ENCODE measurements at places on chromosomes 1 and 21.

DNA sequence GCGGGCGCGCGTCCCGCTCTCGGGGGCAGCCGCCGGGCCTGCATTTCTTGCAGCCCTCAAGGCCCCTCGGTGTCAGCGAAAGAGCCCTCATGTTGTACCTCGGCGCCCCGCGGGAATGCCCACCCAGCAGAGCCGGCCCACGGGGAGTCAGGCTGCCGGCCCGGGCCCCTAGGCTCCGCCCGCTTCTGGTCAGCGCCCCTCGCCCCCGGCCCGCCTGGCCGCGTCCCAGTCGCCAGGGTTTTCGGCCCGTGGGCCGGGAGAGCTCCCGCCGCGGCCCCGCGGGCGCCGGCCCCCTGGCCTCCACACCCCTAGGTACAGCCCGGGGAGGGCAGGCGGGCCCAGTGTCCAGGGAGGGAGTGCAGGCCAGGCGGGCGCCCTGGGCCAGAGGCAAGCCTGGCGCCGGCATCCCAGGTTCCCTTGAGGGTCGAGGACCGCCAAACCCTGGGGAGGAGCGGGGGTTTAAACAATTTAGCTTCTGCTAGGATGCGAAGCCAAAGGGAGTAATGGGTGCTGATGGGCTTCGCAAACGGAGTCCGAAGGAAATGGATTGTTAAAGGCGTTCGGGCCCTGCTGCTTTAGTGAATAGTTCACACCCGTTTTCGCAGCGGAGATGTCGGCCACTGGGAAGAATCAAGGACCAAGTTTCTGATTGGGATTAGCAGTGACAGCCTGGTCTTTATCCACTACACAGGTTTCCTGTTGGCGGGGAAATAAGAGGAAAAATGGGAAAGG is 486 bp upstream of the KCNA3 start:
- no peak for DNase-seq

DNA sequence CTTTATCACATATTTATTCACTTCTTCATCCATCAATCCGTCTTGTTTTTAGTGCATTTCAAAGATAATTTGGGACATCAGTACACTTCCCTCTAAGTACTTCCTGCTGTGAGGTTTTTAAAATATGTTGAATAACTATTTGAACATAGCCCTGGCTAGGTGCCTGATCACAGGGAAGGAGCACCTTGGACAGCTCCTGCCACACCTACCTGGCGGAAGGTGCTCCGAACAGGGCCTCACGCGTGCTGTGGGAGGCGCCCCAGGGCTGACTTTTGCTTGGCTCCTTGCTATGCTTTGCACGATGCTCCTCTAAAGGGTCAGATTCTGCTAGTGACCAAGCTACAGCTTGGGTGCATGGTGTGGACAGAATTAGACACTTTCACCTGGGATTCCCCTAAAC is 4.9 kb upstream of the ATXN7L2 start:
- DNase-seq, result no peak

- no peak for DNase-seq
Observed at GRCh38 chr1:15053153-15053552, 100.4 kb upstream of the TMEM51 start.

DNA sequence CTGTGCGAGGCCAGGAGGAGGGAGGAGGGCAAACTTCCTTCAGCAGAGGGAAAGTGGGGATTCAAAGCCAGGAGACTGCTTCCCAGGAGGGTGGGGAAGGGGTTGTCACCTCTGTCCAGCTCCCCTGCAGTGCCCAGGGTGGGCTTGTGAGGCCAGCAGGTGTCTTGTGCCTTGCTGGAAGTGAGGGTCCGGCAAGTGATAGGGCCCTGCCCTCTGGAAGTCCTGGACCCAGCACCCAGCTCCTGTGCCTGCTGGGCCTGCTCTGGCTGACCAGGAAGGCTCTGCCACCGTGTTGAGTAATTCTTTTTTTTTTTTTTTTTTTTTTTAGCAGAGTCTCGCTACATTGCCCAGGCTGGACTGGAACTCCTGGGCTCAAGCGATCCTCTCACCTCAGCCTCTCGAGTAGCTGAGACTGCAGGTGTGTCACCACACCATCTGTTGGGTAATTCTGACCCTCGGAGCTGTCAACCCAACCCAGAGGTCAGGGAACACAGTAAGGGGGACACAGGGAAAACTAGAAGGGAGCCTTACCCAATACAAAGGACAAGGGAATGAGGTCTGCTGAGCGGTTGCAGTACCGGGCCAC is 1.0 kb downstream of the BEST4 start:
- no peak for DNase-seq

DNA sequence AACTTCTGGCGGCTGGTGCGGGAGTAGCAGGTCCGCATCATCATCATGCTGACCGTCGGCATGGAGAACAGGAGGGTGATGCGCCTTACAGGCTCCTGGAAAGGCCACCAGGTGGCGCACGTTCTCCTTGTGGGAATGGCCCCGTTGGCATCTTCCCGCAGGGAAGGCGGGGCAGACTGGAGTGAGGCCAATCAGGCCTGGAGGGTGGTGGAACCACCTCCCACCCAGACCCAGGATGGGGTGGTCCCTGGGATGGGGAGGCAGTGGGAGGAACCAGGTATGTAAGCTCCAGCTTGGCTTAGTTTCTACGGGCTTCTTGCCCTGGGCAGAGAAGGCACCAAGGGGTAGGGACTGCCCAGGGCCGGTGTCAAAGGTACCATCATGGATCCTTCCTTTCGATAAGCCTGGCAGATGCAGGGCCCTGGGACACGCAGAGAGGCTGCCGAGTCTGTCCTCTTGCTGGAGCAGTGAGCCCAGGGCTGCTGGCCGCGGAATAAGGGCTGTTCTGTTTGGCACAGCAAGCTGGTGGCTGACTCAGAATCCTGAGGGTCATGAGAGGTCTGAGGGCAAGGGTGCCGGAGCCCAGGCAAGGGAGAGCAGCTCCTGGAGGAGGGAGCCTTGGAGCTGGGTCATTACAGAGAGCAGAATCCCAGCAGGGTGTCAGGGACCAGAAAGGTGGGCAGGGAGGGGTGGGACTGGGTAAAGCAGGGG is 8.7 kb upstream of the LGR6 start:
- peak; percentile 90 for DNase-seq

DNA sequence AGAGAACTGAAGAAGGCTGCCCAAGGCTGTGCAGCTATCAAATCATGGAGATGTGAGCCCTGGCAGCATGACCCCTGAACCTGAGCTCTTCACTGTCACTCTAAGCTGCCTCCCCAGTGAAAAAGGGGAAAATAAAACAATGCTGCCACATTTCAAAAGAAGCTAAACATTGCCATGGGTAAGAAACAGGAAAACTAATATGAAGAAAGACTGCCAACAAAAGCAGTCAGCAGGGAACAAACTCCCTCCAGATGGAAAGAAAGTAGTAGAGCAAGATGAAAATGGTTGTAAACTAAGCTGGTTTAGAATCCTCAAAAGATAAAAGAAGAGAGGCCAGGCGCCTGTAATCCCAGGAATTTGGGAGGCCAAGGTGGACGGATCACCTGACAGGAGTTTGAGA is 36.2 kb upstream of the CSF1 start:
- no peak for DNase-seq

DNA sequence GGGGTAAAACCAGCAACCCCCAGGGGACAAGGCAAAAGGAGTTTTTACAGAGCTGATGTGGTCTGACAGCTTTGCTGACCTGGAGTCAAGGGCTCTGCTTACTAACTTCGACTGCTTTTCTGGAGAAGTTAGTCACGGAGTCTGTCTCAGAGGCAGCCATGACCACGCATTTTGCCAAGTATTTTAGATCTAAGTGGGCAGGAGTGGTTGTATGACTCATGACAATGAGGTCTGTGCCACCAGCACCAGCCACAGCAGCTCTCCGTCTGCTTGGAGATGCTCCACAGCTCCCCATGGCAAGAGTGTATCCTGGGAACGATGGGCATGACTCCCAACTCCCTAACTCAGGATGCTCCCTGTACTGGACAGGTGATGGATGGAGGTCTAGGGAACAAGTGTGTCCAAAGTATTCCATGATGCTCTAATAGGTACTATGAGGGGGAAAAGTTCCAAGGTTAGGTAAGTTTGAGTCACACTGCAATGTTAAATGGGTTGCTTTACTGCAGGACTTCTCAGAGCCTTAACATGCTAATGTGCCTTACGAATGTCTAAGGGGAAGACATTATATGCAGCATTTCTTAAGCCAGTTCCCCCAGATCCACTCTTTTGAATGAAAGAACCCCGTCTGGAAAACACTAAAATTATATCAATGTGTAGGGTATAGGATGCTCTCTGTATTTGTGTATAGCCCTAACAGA is 359.0 kb downstream of the HHAT start:
- DNase-seq, result no peak

DNA sequence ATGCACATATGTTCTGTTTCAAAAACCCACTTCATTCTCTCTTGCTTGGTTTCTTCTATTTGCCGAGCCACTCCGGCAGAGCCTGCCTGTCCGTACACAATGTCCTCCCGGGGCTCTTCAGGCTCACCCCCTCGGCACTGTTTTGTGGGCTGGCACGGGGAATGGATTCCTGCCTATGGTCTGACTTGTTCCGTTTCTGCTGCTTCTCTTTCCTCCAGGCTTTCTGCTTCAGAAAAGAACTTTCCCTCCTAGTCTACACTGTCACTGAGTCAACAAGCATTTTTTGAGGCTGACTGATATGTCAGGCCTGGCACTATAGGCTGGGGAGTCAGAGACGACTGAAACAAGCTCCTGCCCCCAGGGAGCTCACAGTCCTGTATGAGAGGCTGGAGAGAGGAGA is 28.4 kb upstream of the SARS1 start:
- DNase-seq, result no peak

GRCh38 chr1:12734651-12735050 is 11.3 kb upstream of the CFAP107 start:
- no peak for DNase-seq

DNA sequence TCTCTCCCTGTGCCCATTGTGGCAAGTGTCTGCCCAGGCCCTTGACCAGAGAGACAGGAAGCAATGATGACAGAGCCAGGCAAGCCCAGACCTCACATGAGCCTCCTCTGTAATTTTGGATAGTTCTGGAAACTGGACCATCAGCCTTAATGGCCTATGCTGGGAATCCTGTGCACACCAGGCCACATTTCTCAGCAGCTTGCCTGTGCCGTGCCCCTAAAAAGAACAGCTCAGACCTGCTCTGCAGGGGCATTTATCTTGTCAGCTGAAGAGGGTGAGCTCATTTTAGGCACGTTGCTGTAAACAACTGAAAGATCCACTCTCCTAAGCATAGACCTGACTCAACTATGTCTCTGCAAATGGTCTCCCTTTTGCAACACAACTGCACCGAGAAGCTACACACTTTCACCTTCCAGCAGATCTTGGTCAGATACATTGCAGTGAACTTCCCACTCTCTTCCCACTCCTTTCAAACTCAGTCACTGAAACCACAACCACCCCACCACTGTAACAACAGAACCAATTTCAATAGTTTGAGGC is 53.5 kb upstream of the BACH1 start:
- DNase-seq, result peak; percentile 37

DNA sequence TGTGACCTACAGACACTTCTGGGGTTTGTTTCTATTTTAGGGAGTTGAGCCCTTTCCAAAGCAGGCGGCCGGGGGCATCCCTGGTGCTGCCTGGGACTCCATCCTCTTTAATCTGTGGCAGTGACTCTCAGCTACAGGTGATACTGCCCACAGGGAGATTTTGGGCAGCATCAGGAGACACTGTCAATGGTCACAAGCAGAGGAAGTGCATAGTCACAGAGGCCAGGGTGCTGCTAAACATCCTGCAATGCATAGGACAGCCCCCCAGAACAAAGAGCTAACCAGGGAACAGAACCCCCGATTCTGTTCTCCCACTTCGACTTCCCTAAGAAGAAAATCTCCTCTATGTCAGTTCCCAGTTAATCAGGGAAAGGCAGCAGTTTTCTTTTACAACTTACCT is 66.2 kb downstream of the TEX35 start:
- no peak for DNase-seq

All from stimulated activated CD8-positive, alpha-beta memory T cell treated with anti-CD3 and anti-CD28 coated beads, Interleukin-4, amount 100 ng/mL, for 48 hours (primary cell).